ENCODE measurements at places on chromosomes 3 and 15.

- no peak for DNase-seq
Measured at GRCh38 chr15:101314336-101315125, 19.5 kb upstream of the SNRPA1 start.

- DNase-seq = no peak
Measured at GRCh38 chr3:34111361-34111760, 312.9 kb downstream of the PDCD6IP start.

- DNase-seq = no peak
Measured at GRCh38 chr3:65402597-65402996, 636.1 kb downstream of the MAGI1 start.

DNA sequence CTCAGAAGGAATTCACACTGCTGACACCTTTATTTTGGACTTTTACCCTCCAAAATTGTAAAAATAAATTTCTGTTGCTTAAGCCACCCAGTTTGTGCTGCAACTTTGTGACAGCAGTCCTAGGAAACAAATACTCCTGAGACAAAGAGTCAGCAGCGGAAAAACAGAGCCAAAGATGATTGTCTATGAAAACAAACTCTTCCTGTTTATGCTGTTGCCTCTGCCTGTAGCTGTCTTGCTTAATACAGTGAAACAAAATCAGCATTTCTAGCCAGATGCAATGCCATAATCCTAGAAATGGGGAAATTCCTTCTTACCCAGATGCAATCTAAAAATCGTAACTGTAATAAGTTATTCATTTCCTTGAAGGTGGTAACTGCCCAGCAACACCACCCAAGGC lies 387.5 kb upstream of the ATP11B start:
- DNase-seq = no peak

DNA sequence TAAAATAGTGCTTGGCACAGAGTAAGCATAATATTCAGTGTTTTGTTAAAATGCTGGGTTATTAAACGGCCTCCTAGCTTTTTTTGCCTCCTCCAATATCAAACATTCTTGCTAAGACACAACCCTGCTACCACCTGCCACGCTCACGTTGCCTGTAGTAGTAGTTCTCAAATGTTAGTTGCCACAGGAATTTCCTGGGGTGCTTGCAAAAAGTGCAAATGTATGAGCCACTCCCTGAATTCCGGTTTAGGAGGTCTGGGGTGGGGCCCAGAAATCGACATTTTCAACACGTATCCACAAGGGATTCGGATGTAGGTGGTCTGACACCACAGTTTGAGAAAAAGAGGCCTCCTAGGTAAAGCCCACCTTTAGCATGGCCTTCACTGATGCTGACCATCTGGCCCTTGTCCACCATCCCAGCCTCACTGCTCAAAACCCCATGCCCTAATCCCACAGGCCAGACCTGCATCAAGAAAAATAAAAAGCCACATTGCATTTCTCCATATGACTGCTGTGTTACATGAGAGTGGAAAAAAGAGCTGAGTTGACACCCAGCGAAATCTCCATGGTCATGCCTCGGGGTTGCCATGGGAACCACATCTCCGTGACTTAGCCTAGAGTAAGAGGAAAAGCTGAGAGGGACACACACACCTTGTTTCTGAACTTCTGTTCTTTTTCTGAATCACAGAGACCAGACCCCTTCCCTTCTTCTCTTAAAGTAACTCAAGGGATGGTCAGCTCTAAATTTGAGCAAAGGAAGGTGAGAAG lies 116.4 kb upstream of the HES1 start:
- no peak for DNase-seq

- DNase-seq = no peak
Measured at GRCh38 chr15:79399606-79400005, 32.5 kb upstream of the MINAR1 start.

DNA sequence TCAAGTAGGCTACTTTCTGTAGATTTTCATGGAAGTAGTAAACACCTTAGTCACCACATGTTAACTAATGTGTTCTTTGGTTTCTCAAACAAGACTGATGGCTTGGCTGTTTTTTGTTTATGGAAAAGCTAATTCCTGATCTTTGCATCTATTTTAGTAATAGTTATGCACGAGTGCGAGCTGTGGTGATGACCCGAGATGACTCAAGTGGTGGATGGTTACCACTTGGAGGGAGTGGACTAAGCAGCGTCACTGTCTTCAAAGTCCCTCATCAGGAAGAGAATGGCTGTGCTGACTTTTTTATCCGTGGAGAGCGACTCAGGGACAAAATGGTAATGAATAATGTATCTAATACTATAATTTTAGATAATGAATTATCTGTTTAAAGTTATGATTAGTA lies 46.6 kb downstream of the SPRED1 start:
- DNase-seq = peak; percentile 13

DNA sequence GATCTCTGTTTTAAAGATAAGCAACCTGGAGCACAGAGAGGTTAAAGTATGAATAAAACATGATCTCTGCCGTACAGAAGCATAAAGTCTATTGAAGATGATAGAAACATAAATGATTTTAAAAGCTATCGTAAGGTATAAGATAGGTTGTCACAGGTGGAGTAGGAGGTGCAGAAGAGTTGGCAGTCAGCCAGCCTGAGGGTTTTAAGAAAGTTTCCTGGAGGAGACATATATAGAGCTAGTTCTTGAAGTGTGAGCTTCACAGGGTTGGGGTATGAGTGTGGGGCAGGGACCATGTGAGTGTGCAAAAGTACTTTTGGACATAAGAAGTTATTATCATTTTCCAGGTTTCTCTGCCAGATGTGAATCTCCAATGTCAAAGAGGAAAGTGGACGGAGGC lies 3.9 kb upstream of the FGF12 start:
- DNase-seq = no peak

DNA sequence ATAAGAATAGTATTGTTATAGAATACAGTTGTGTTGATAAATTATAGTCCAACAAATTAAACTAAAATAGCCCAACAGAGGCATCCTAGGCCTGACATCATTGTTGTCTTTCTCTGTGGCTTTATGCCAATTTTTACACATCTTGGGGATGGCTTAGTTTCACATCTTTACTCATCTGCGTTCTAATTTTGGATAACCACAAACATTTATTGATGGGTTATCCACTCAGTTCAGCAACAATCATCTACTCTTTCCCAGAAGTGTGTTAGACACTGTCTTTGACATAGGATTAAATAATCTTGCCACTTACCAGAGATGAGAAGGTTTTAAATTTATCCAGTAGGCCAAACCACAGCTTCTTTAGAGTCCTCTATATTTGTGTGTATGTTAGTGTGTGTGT lies 120.8 kb upstream of the PHLDB2 start:
- no peak for DNase-seq

GRCh38 chr3:22660606-22661005 lies 542.5 kb upstream of the UBE2E2 start:
- no peak for DNase-seq

GRCh38 chr3:157859541-157859940 lies 246.7 kb downstream of the SHOX2 start:
- DNase-seq = no peak

DNA sequence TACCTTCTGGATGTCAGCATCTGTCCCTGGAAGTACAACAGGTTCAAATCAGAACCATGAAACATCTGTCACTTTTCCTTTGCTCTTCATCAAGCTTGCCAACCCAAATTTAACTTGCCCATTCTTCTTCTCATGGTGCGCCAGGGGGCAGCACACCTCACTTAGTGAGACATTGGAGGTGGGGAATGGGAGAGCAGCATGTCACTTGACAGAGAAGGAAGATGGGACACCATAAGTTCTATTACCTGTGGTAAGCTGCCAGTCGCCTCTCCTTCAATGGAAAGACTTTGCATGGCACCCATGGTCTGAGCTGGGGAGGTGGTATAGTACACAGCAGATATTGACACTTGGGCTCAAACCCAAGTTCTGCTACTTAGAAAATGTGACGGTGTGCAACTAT lies 2.9 kb downstream of the SCN5A start:
- DNase-seq = no peak

All from midbrain (tissue), 1 donor.